OCI-M1 (cell line): ENCODE measurements at places on chromosomes 2 and 18.

DNA sequence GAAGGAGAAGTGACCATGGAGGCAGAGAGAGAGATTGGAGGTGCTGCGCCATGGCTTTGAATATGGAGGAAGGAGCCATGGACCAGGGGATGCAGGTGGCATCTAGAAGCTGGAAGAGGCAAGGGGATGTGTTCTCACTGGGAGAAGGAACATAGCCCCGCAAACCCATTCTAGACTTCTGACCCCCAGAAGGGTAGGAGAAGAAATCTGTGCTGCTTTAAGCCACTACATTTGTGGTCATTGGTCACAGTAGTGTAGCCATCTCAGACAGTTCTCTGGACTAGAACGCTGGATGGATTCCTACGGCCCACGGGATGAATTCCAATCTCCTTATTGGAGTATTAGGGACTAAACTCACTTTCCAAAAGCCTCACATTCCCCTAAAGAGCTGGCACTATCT is 67.8 kb downstream of the PTGR3 start:
- no peak for DNase-seq

GRCh38 chr2:102798181-102798580 is 36.4 kb downstream of the TMEM182 start:
- DNase-seq = no peak

DNA sequence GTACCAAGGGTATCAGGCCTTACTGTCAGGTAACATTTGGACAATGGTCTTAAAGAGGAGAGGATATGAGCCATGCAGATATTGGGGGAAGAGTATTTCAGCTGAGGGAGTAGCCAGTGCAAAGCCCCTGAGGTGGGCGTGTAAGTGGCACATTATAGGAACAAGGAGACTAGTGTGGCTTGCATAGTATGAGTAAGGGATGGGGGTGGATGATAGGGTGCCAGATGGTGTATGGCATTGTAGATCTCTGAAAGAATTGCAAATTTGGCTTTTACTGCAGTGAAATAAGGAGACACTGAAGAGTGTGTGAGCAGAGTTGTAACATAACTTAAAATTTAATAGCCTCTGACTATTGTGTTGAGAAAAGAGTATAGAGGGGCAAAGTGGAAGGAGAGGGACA is 244.0 kb downstream of the PDE11A start:
- DNase-seq = no peak

DNA sequence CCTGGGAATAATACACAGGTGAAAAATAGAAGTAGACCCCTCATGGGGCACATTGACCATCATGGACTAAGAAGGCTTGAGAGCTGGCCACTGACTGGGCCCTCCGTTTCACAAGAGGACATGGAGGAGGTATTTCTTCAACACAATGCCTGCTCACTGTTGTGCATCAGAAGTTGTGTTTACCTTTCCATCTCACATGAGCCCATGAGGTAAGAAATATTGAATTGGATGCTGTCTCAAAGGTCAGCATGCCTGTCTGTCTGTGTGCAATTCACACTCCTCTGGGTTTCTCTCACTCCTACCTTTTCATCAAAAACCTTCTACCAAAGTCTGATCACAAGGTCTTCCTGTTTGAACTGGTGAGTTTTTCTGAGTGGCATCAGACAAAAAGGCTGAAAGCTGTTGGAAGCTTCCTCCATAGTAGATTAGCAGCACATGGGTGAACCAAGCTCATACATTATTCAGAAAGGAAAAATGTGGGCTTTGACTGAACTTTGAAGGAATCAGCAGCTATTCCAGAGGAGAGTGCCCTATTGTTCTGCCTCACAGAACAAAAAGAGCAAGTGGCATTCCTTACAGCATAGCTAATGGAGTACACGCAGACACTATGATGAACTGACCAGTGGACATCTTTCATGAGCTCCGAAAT is 143.2 kb upstream of the RND3 start:
- no peak for DNase-seq

DNA sequence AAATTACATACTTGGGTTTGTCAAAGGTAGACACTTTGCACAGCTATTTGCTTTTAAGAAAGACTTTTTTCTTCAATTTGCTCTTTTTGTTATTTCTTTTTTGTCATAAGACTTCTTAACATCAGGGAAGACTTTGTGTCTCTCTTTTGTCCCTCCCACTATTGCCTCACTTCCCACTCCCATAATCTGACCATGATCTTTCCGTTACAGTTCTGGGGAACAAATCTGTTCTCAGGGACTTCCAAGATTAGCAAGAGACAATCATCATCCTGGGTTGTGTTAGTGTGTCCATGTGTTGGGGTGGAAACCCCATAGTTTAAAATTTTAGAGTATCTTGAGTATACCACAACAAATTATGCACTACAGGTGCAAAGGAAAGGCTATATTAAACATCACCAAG is 75.3 kb downstream of the REV1 start:
- DNase-seq = peak; percentile 20

DNA sequence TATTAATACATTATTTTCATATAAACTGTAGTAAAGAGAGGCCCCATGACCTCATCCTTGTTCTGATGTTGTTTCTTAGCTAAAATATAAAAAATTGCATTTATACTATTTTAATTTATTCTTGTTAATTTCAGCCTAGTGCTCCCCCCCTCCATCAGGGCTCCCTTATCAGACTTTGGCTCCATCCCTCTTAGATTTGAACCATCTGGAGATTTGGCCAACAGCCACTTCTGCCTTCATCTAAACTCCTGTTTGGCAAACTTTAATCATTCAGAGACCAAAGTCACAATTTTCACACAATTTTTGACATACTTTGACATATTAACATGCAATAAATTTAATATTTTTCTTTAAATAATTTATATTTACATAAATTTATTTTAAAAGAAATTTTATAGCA is 569.3 kb downstream of the TDRD15 start:
- no peak for DNase-seq

GRCh38 chr2:98455494-98455976 is 10.9 kb downstream of the INPP4A start:
- peak; percentile 87 for DNase-seq

DNA sequence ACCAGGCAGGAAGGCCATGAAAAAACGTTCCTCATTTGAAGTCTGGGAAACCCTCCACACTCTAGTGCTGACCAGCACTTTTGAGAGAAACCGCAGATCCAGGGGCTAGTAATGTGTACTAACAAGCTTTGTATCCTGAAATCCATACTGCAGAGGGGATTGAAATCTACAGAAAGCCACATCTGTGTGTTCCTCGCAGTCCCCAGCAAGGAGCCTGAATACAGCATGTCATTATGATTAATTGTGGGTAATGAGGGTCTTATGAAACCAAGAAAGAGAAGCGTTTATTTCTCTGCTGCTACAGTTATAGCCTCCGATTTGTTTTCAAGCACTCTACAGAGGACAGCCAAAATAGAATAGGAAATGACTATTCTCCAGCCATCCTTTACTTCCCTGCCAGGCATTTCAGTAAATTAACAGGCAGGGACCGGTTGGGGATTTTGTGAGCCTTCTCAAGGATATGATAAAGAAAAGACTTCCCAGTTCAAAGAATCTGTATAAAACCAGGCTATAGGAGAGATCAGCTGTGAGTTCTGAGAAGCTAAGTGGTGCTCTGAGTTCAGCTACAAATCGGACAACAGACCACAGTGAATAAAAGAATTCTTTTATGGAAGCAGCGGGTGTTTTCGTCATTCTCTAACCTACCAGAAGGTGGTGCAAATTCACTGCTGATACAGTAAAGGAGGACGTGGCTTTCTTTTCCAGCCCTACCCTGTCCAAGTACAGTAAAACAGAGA is 133.4 kb downstream of the INSIG2 start:
- peak; percentile 80 for DNase-seq

DNA sequence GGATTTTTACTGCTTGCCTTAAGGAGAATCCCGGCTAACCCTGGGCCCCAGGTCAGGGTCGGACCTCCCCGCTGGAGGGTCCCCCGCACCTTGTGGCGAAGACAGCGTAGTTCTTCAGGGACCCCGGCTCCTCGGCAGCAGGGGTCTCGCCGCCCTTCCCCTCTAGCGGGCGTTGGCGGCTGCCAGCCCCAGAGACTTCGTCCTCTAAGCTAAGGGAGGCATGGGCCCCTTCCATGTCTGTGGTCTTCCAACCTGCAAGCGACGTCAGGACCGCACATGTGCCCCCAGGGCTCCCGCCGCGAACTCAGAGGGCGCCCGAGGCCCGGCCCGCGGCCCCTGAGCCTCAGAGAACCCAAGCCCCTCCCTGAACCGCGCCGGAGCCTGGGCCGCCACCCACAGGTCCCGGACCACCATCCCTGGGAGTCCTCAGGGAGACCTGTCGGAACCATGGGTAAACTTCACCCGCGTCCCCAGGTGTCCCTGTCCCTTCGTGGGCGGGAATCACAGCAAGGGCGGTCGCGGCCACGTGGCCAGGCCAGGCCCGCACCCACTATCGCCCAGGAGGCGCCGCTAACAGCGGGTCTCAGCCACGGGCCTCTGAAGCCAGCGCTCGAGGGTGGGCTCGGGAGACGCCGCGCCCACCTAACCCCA is 562 bp downstream of the ANKMY1 start:
- no peak for DNase-seq

GRCh38 chr2:172864182-172864581 is 128.5 kb downstream of the RAPGEF4 start:
- DNase-seq = peak; percentile 66

DNA sequence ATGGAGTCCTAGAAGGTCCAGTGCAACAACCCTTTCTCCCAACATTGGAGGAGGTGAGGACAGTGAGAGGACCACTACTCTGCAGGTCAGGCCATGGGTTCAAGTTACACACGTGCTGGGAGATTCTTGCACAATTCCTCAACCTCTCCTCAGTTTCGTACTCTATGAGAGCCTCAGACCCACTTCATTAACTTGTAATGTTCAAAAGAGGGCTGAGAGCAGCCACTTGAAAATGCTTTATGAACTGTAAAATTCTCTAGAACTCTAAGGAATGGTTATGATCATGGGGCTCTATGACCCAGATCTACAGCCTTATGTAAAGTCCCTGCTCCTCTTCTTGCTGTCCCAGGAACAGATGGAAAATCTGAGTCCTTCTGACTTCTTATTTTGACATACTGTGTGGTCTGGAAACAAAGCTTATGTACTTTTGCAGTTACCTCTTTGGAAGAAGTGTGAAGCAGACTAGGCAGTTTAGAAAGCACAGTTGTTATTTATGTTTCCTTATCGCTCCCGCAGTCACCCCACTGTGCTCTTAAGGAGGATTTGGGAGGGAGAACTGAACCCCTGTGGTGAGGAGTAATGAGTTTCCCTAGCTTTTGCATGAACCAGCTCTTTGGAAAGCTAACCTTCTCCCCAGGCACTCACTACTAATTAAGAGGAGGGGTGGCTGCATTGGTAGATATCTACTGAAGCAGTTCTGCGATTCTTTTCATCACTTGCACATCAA is 296.6 kb downstream of the LRRTM1 start:
- DNase-seq = no peak

- DNase-seq = peak; percentile 78
Observed at GRCh38 chr2:39228413-39229209, 15.2 kb downstream of the CDKL4 start.

DNA sequence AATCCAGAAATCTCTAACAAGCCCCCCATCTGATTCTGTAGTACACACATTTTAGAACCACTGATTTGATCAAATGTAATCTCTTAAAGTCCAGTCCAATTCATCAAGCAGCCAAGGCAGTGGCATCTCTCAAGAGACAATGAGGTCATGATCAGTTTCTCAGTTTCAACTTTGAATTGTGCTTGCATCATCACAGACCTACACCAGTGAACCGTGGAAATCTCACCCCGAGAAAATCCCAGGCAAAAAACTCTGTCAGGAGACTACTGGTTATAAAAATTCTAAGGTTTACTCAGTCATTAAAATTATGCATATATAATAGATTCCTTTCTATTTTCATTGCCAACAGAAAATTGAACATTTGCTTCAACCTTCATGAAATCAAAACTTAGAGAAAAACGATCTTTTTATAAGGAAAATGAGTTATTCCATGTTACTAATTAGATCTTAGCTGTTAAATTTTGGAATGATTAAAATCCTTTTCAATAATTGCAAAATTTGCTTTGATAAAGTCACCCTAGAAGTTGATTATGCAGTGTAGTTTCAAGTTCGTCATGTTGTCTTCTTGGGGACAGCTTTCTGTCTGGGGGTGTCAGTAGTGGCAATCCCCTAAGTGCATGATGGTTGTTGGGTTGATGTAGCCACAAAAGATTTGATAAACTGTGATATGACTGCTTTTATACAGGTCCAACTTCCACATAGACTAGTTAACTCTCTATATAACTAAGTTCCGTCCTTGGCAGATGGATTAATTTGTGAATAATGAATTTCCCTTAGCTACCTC is 235.0 kb downstream of the CAMKMT start:
- no peak for DNase-seq

GRCh38 chr2:214716811-214717560 is 92.5 kb downstream of the BARD1 start:
- DNase-seq = no peak

DNA sequence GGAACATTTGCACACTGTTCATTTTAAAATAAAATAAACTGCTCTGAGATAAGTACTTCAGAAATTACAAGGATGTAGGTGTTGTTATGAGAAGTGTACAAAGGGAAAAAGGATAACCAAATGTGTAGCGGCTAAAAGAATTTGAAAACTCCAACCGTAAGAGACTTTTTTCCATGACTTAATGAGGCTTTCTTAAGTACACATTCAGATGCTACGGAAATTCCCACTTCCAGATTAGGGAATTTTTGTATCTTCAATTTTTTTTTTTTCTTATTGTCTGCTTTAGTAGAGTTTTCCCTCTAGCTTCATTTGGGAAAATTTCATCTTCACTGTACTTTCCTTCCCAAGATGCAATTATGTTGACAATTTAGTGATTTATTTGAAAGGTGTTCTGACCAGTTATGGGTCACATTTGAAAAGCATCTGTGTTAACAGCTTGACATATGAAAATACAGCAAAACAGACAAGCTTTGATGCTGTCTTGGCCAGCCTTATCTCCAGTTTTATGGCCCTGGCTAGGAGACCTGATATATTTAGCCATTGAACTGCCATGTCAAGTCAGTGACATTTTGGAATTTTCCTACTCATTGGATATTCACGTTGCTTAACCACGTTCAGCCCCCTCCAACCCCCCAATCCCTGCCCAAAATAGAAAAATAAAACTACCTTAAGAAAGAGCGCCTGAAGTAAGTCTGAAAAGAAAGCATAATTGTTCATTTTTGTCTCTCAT is 105.6 kb downstream of the FEZ2 start:
- no peak for DNase-seq

DNA sequence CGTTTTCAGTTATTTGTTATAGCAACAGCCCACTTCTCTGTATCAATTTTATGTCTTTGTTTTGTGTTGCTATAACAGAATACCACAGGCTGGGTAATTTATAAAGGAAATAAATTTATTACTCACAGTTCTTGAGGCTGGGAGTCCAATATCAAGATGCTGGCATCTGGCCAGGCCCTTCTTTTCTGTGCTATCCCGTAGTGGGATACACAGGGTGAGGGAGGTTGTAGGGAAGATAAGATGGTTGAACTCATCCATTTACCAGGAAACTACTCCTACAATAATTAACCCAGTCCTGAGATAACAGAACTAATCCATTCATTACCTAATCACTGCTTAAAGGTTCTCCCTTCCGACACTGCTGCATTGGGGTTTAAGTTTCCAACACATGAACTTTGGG is 220.7 kb downstream of the TPGS2 start:
- DNase-seq = no peak
